ENCODE measurements at places on chromosomes 3 and 15.

DNA sequence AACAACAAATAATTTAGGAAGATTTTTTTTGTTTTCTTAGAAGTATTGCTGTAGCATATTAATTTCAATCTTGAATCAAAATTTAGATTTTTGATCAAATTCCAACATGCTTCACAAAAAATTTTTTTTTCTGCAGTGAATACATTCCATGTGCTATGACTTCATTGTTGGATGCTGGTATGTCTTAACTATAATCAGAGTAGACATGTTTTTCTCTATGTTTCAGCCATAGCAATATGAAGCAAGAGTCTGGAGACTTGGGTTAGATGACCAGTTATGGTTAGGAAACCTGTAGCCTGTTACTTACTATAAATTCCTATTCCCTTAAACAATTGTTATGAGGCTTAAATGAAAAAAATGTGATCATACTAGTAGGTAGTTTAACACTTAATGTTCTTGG is 176.1 kb upstream of the CHL1 start:
- DNase-seq, result no peak

DNA sequence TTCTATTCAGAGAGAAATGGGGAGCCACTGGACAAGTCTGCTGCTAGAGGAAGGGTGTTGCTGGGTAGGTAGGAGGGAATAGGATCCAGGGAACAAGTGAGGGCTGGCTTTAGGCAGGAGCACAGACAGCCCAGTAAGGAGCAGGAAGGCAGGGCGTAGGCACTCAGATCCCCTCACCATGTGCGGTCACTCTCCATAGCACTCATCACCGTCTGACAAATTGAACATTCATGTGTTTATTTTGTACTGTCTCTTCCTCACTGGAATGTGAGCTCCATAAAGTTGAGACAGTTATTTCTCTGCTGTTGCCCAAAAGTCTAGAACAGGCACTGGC is 24.2 kb upstream of the LRRC34 start:
- DNase-seq, result no peak

- DNase-seq, result no peak
Measured at GRCh38 chr3:81308306-81308705, 453.1 kb downstream of the GBE1 start.

DNA sequence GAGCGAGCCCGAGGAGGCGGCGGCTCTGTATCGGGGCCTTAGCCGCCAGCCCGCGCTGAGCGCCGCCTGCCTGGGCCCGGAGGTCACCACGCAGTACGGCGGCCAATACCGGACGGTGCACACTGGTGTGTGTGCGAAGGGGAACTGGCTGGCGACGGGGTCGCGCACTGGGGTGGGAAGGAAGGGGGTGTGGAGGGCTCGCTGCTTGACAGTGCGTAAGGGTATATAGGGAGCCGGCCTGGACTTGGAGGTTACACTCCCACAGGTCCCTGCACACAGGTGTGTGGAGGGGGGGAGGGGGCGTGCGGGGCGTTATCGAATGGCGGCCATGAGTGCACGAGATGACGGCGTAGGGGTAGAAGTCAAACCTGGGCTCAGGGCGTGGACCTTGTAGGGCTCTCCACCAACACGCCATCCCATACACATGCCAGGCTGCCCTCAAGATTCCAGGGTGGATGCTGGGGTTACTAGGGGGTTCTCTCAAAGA is 389 bp downstream of the APEH start:
- no peak for DNase-seq

DNA sequence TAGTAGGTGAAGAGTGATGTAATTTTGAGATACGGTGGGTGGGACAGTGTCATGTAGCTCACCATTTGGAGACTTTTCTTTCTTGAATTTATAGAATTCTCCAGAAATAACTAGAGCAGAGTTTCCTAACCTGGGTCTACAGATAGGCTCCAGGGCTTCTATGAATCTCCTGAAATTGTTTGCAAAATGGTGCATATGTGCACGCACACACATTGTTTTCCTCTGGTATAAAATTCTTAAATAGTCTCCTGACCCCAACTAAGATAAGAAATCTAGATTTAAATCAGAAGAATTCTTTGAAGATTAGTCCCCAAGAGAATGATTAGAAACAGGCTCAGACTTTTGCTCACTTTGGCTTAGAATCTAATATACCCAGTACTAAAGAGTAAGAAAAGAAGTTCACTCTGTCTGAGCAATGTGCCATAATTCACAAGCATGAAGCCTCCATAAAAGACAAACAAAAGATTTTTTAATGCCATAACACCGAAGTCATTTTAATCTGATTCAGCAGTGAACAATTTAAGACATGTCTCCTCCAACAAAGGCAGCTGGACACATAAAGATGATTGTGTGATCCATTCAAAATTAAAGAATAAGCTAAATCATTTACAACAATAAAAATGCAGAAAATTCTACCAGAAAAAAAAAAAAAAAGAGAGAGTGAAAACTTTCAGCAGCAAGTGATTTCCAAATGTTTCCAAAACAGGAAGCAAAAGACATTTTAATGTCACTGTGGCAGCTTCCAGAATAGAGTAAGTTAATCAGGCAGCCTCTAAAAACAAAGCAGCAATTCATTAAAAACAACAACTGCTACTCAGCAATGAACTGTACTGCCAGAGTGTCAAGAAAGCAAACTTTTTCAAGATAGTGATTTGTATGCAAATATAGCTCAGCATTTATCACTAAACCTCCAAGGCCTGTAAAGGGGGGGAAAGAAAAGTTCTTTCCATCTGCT is 975.5 kb upstream of the CFAP20DC start:
- DNase-seq, result no peak

GRCh38 chr15:51483520-51483919 is 139.1 kb downstream of the DMXL2 start:
- DNase-seq, result no peak

DNA sequence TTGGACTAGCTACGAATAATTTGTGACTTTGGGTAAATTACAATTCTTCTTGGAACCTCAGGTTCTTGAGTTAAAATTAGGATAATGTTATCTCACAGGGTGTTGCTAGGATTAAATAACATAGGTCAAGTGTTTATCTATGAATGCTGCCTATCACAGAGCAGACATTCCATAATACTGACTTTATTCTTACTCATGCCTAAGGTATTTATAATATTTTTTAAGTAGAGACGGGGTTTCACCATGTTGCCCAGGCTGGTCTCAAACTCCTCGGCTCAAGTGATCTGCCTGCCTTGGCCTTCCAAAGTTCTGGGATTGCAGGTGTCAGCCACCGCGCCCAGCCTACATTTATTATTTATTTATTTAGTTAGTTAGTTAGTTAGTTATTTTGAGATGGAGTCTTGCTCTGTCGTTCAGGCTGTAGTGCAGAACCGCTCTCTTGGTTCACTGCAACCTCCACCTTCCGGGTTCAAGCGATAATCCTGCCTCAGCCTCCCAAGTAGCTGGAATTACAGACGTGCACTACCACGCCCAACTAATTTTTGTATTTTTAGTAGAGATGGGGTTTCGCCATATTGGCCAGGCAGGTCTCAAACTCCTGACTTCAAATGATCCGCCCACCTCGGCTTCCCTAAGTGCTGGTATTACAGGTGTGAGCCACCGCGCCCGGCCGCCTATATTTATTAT is 741 bp upstream of the ZNF106 start:
- no peak for DNase-seq

- no peak for DNase-seq
Measured at GRCh38 chr3:25468866-25469319, 40.8 kb downstream of the RARB start.

- DNase-seq, result no peak
Measured at GRCh38 chr15:62320259-62320658, 155.2 kb upstream of the C2CD4B start.

GRCh38 chr15:76354823-76355440 is 18.4 kb downstream of the ISL2 start:
- DNase-seq, result no peak

- DNase-seq, result peak; percentile 21
Measured at GRCh38 chr3:159322322-159322939, 520.6 kb downstream of the MFSD1 start.

DNA sequence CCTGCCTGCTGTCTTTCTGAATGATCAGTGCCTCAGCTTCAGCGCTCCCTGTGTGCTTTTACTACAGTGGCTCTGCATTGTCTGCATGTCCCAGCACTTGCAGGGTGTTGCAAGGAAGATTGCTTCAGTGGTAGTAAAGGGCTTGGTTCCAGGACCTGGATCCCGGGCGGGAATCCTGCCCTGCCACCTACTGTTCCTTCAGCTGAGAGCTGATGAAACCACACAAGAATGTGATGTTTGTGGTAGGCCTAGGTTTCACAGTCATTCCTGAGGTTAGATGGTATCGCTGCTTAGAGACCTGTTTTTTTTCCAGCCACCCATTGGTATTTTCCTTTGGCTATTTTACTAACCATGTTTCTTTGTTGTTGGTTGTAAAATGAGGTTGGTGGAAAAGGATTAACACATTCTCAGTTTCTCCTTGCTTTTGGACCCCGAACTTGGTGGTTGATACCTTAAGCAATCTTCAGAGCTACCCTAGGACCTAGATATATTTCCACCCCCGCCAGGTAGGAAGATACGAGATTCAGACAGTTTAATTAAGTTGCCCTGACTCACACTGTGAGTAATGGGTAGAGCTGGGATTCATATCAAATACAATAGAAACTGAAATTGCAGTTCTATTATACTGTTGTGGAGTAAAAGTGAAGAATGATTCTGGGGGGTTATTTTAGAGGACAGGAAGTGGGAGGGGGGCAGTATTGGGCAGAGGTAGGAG is 11.4 kb downstream of the GPR87 start:
- DNase-seq, result no peak
